ENCODE measurements at places on chromosomes 7 and 10.

DNA sequence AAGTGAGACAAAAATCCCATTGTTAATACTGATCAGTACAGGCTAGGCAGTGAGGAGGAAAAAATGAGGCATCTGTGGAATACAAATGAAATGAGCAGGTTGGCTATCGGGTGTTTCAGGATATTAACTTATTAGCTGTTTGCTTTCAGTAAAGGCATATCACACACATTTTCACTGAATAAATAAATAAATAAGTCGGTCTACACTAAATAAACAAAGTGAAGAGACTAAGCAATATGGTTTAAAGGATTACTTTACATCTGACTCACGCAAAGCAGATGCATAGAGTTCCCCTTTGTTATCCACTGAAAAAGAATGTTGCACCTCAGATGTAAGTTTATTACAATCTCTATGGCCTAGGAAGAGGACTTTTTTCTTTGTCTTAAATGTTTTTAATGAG lies 6.3 kb upstream of the SEMA3A start:
- DNase-seq: no peak

GRCh38 chr7:40544871-40545303 lies 410.1 kb downstream of the SUGCT start:
- no peak for DNase-seq

DNA sequence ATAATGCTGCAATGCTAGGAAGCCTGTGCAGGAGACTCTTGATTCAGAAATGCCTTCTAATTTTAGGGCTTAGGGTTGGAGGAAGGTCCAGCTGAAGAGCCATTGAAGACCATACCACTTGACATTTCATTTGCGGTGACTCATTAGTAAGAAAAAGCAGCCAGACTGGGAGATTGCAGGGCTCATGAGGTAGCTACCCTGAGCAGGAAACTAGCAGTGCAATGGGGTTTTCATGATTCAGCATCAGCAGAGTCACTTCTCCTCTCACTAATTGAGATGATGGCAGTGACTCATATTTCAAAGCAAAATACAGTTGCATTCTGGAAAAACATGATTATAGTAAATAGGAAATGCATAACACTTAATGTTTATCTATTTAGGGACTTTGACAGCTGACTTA lies 434.1 kb downstream of the DNAJB9 start:
- DNase-seq: no peak

DNA sequence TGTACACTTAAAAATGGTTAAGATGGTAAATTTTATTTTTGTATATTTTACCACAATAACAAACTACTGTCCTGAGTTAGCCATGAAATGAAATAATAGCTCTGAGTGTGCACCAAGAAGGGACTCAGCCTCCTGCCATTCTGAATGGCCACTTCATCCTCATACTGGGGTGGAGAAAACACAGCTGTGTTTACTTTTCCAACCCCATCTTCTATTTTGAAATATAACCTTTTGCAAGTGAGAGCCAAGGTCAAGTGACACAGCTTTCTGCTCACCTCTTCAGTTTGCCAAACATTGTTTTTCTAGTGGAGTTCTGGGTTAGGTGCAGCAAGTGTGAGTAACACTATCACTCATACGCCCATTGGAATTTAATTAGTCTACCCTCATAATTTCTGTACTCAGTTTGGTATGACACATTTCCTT lies 107.4 kb upstream of the GLCCI1 start:
- DNase-seq: no peak

GRCh38 chr7:108736221-108736891 lies 166.7 kb downstream of the DNAJB9 start:
- DNase-seq: no peak
